GM23248 (cell line): ENCODE measurements at places on chromosomes 5 and 9. TPM values are rescaled to one million over a fixed set of nuclear protein-coding genes. Genes with fewer than 3 reads are reported as not detected.

DNA sequence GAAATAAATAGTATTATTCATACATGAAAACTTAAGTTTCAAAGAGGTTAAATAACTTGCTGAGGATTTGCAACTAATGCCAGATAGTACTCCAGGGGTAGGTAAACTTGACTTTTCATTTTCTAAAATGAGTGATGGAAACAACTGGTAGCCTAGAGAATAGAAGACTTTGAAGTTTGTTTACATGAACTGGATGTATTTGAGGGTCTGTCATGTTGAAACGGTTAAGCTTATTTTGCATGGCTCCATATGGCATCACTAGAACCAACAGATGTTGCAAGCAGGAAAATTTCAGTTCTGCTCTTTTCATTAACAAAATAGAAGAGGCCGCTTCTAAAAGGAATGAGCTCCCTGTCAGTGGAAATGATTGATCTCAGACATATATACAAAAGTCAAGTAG lies 105.1 kb upstream of the SGCD start:
- DNase-seq, result no peak

The CARD9 gene
- polyA plus RNA-seq, result 0.60 and 0.61 TPM in 2 replicates

- peak; percentile 75 for DNase-seq
Measured at GRCh38 chr5:41793141-41793770, 77.0 kb downstream of the OXCT1 start.

DNA sequence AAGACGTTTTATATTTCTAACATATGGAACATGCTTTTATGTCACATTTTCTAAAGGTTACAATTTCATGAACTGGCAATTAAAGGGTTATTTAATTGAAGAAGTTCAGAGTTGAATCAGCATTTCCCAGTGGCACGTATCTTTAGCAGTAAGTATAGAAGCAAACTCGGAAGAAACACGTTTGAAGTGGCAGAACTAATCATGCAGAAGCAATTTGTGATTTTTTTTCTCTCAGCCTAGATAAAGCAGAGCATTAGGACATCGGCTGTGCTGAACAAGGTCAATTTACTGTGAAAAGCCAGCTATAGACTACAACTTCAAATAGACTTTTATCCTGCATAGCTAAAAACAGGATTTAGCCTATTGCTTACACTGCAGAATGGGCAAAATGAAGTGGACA lies 104.7 kb downstream of the ISL1 start:
- no peak for DNase-seq

The FAM163B gene
- not detected in 2 replicates for polyA plus RNA-seq

DNA sequence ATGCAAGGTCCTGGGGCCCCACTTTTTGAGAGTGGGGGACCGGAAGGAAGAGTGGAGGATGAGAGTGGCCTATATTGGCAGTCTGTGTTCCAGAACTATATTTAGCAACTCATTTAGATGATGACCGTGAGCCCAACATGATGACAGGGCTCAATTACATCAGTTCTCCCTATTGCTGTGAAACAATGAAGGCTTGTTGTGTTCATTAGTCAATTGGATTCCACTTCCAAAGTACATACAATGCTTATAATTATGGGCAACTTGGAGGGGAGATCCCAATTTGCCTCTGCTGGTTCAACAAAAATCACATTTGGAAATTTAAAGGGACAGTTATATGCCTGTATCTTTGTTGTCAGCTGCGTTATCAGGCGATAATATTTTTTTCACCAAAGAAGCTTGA lies 91.1 kb downstream of the TARS1 start:
- no peak for DNase-seq

DNA sequence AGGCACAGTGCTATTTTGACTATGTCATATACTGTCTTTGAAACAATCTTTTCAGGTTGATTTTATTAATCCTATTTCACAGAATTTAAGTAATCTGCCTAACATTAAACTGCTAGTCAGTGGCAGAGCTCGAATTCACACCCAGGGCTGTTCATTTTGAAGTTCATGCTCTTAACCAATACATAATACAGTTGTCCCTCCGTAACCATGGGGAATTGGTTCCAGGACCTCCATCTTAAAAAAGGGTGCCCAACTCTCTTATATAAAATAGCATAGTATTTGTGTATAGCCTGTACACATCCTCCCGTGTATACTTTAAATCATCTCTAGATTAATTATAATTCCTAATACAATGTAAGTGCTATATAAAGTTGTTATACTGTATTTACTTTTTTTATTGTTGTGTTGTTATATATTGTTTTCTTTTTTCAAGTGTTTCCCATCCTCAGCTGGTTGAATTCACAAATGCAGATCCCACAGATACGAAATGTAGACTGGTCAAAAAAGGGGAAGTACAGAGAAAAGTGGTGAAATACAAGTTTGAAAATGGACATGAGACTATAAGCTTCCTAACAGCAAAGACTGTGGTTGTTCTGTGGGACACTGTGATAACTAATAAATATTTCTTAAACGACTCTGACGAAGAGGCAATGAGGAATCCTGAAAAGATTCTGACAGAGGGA lies 18.3 kb downstream of the RFX3 start:
- DNase-seq, result no peak

DNA sequence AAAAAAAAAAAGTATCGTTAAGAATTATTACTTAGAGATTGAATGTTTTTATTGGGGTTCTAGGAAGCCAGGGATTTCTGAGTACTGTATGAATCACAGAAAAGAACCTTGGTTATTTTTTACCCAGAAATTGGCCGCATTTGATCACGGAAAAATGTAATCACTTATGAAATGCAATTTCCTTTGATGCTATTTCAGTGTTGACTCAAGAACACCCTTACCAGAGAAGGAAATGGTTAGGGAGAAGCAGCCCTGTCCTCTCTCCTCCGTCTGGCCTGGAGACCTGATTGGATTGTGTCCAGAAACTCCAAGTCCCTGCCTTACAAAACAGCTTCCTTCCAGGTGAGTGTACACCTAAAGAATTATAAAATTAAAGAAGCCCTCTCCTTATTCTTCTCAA lies 116.7 kb downstream of the MED10 start:
- DNase-seq, result no peak

The ACSL6 gene
- not detected in 2 replicates for polyA plus RNA-seq
